Heart right ventricle (tissue), 16 donors: ENCODE measurements at places on chromosomes 2 and 18. TPM values are rescaled to one million over a fixed set of nuclear protein-coding genes. Genes with fewer than 3 reads are reported as not detected.

GRCh38 chr18:36108196-36108595 lies 20.9 kb downstream of the SLC39A6 start:
- DNase-seq = no peak

DNA sequence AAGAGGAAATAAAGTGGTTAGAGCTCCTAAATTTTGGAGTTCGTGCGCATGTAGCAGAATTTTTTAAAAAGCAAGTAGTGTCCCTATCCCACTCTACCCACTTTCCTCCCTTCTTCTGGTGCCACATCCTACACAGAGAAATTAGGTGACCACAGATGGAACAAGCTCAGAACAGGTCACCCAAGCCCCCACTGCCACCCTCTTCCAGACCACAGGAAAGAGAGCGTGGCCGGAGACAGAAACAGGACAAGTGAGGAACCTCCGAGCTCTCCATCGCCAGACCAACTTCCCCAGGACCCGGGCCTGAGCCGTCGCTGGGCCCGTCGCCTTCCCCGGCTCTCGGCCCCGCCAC lies 433 bp downstream of the NPC1 start:
- DNase-seq = no peak

DNA sequence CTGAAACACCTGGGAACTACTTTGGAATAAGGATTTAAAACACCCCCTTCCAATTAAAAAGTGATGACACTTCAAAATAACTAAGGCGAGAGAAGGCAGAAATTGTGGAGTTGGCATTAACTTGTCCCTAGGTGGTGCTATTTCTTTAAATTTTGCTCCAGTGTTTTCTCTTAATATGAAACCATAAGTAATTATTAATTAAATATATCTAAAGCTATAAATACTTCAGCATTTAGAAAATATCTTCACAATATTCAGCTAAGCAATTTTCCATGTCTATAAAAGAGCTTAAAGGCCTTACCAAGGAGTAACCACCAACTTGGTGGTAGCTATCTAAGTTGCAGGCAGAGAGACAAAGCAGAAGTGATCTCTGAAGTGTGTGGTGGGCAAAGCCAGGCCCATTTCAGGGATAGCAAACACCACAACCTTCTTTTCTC lies 186.8 kb upstream of the PGAP1 start:
- no peak for DNase-seq

DNA sequence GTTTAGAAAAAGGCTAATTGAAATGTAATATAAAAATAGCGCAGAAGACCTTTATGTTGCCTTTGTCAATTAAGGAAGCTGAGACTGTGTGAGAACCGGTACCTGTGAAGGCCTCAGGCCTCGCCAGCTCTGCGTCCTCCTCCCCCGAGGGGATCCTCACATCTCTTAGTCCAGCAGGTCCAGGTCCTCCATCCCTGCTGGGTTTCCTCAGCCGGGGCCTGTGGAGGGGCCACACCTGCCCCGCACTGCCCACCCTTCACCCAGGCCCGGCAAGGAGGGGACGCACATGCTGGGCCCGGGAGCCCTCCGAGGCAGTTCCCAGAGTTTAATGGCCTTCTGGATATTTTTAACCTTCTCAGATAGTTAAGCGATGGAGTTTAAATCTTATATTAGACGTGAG lies 3.5 kb downstream of the KCNG2 start:
- no peak for DNase-seq

The MYOM1 gene
- total RNA-seq = 514 TPM

The B4GALT6 gene
- 4.8 TPM for total RNA-seq

The MROH2A gene
- not detected for total RNA-seq

DNA sequence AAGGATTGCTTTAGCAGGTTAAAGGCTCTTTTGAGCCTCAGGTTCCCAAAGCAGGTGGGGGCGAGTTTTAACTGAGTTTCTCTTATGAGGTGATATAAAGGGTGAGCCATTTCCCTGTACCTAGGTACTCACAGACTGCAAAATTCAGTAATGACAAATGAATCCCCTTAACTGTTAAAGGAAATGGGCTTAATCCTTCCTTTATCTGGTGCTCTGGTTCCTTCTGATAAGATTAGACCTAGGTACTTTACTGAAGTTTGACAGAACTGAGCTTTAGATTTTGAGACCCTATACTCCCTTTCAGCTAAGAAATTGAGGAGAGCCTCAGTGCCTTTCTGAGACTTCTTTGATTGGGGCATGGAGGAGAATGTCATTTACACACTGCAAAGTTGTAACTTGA lies 42.6 kb downstream of the STK17B start:
- DNase-seq = no peak

The COL6A3 gene
- total RNA-seq = 60.0 TPM

GRCh38 chr2:100238471-100238870 lies 83.8 kb downstream of the LONRF2 start:
- DNase-seq = no peak

DNA sequence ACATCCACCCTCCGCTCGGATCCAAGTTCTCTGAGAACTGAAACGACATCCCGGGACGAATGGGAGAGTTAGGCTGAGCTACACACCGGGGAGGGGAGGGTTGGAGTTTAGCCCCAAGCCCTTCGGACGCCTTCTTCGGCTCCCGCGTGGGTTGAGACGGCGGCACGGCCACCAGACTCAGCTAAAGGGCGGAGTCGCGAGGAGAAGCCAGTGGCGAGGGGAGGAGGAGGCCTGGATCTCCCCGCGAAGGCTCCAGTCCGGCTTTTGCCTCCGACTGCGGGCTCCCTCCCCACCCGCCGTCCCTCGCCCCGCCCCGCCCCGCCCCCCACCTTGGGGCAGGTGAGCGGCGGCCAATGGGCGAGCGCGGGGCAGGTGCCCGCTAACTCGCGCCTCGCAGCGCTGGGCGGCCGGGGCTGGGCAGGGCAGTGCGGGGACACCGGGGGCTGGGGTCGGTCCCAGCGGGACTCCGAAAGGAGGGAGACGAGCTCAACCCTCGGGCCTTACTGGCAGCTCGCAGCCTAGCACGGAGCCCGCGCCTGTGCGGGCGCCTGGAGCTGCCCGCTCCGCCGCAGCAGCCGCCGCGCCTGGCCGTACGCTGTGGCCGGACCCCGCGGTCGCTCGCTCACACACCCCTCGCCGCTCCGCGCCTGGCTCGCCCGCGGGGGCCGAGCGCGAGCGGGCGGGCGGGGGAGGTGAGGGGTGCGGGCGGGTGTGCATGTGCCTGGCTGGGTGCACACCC lies at the start of gene EMX1:
EMX1 (plus strand) TSS at position 382 of the 739 bp plus-strand sequence; CDS start at position 716, 334 bp downstream.
- no peak for DNase-seq

The C2orf15 gene
- total RNA-seq = not detected

- no peak for DNase-seq
Observed at GRCh38 chr2:164913640-164914350, 41.5 kb downstream of the SLC38A11 start.

DNA sequence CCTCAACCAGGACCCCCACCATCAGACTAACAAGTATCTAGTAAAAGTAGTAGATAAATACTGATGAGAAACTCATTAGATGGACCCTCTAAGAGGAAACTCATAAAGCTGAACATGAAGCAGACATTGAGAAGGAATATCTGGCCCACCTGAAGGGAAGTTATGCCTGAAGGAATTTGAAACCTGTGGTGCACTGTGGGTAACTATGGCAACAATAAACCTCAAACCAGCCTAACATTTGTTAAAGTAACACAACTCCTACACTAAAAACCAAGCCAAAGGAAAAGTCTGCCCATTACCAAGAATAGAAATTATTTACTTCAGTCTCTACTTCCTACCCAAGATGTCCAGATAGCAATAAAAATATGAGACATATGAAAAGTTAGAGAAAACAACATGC lies 43.4 kb downstream of the KIAA1328 start:
- DNase-seq = no peak

GRCh38 chr2:30208453-30208852 lies 22.9 kb upstream of the LBH start:
- DNase-seq = peak; percentile 46

DNA sequence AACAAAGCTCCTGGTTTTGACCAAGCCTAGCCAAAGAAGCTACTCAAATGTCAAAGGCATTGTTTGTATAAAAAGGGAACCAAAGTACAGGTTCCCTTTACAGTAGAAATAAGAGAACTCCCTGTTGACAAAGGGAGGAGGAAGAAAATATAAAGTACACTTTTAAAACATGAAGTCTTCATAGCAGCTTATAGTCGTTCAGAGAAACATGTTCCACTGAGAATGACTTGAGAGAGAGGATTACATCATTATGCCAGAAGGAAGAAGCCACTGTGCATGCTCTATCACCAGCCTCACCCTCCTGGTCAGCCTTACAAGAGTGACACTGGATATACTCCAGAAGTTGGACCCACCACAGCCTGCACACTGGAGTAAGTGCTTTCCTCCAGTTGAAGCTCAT lies 2.5 kb upstream of the DHRS9 start:
- DNase-seq = no peak

- DNase-seq = no peak
Observed at GRCh38 chr2:116719836-116720235, 1094.7 kb upstream of the DDX18 start.

DNA sequence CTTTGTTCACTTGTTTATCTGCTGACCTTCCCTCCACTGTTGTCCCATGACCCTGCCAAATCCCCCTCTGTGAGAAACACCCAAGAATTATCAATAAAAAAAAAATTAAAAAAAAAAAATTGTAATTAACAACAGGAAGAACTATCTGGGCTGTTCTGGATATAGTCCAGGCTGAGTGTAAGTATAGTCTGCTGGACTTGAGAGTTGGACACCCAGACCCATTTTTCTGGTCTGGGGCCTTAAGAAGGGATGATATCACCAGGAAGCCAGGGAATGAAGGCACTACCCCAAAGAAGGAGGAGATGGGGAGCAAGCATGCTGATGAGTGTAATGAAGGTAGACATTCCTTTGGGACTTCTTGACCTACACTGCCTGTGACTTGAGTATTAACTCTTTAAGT lies 72.1 kb upstream of the ZFP36L2 start:
- DNase-seq = no peak

The TRIB2 gene
- total RNA-seq = 37.5 TPM

DNA sequence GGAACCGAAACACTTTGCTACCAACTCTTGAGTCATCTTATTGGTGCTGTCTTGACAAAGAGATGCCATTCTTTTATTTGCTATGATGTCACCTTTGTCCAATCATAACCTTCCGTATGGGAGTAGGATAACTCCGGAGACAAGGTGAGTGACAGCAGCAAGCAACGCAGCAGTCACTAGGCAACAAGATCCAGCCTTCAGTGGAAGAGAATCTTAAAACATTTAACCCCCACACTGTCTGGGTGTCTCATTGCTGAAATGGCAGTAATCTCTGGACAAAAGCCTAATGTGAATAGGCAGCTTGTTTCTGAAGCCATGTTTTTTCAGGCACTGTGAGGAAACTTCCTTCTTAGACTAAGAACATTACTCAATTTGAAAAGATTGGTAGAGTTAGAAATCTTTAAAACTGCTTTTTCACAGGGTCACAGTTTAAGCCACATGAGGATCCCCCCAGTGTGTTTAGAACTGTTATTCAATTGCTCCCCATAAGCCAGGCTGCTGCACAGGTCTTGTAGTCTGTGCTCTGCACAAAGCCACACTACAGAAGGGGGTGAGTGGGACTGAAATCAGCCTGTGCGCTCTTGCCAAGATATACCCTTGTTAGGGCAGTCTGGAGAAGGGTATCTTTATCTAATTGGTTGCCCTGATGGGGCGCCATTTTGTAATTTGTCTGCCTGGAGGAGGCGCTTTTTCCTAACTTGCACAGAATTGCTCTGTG lies 131.5 kb upstream of the STON1 start:
- DNase-seq = no peak

- no peak for DNase-seq
Observed at GRCh38 chr2:85444629-85445172, 26.2 kb downstream of the SH2D6 start.

The CD8A gene
- total RNA-seq = 11.8 TPM
